Cortex of kidney (tissue), 1 donor: ENCODE measurements at places on chromosomes 2 and 18.

GRCh38 chr2:132774189-132774588 is 104.2 kb upstream of the LYPD1 start:
- no peak for DNase-seq

GRCh38 chr2:25482341-25482740 is 140.6 kb upstream of the DNMT3A start:
- no peak for DNase-seq

- DNase-seq, result no peak
Observed at GRCh38 chr2:68865108-68865507, 6.1 kb downstream of the BMP10 start.

- no peak for DNase-seq
Observed at GRCh38 chr2:213216461-213216860, 65.0 kb upstream of the IKZF2 start.

GRCh38 chr2:74571058-74571457 is 16.5 kb downstream of the DOK1 start:
- no peak for DNase-seq

- no peak for DNase-seq
Observed at GRCh38 chr2:182685559-182685958, 30.5 kb upstream of the DNAJC10 start.

GRCh38 chr2:18063826-18064470 is 185.5 kb downstream of the KCNS3 start:
- DNase-seq, result no peak

DNA sequence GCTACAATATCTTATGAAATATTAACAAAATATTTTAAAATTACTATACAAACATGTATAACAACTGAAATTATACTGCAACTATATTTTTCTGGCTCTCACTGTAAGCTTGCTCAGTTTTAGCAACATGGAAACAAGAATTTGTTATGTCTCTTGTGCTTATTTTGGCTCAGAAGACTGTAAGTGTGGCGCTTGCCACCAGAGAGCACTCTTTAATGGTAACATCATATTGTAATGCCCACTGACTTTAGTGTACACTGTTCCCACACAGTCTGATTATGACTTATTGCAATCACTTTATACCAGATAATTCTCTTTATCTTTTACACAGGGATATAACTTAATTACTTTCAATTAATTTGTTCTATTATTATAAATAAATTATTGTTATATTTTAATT is 1500.6 kb upstream of the TMEFF2 start:
- DNase-seq, result no peak

DNA sequence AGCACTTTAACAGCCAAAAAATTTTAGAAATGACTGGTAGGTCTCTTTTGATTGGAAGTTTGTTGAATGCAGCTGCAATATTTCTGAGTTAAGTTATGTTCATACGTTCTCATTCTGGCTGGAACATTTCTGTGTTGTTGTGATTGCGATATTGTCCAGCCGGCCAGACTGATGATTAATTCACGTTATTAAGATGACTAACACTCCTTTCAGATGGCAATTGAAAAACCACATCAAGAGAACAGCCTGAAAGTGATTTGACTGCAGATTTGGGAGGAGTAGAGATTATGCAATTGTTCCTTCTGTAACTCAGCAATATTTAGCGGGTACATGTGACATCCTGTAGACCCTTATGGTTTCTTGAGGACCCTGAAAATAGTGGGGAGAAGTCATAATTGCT is 133.7 kb downstream of the FBXO15 start:
- DNase-seq, result no peak

GRCh38 chr18:74489676-74490075 is 6.5 kb upstream of the CNDP2 start:
- no peak for DNase-seq

- DNase-seq, result no peak
Observed at GRCh38 chr2:217150236-217150635, 290.4 kb upstream of the TNP1 start.

GRCh38 chr2:148813603-148814065 is 61.4 kb upstream of the KIF5C start:
- DNase-seq, result no peak

- no peak for DNase-seq
Observed at GRCh38 chr2:96526615-96527285, 9.8 kb upstream of the ARID5A start.

GRCh38 chr2:158894078-158894477 is 74.4 kb upstream of the TANC1 start:
- DNase-seq, result no peak

DNA sequence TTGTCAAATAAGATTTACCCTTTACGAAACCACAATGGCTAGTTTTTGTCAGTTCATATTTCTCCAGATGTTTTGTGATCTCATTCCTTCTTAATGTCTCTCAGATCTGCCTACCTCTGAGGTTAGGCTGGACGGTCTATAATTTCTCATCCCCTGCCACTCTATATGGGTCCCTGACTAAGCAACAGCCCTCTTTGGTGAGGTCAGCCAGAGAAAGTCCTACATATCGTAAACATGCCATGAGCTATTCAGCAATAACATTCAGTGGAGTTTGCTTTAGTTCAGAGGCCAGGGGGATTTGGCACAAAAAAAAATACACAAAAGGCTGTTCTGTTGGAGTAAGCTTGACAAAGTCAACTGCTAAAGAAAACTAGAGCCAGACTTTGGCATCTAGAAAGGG is 192.1 kb upstream of the NCKAP5 start:
- DNase-seq, result no peak

DNA sequence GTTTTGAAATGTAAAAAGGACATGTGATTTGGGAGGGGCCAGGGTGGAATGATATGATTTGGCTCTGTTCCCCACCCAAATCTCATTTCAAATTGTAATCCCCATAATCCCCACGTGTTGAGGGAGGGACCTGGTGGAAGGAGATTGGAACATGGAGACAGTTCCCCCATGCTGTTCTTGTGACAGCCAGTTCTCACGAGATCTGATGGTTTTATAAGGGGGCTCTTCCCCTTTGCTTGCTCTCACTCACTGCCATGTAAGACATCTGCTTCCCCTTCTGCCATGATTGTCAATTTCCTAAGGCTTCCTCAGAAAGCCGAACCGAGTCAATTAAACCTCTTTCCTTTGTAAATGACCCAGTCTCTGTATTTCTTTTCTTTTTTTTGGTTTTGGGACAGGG is 39.2 kb downstream of the FECH start:
- no peak for DNase-seq

DNA sequence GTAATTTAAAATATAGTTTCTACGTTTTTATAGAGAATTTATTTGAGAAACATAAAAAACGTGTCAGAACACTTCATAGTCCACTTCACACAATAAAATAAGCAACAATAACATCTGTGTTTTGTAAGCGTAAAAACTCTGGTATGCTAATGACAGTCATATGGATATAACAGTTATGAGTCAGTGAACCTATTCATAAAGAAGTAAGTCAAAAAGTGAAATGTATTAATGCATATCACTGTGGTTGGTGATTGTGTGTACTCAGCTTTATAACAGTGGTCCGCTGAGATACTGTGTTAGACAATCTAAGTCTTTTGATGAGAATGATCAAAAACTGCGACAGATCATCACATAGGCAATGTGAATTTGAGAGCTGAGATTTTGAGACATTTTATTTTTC is 153.2 kb downstream of the WDR7 start:
- DNase-seq, result no peak

DNA sequence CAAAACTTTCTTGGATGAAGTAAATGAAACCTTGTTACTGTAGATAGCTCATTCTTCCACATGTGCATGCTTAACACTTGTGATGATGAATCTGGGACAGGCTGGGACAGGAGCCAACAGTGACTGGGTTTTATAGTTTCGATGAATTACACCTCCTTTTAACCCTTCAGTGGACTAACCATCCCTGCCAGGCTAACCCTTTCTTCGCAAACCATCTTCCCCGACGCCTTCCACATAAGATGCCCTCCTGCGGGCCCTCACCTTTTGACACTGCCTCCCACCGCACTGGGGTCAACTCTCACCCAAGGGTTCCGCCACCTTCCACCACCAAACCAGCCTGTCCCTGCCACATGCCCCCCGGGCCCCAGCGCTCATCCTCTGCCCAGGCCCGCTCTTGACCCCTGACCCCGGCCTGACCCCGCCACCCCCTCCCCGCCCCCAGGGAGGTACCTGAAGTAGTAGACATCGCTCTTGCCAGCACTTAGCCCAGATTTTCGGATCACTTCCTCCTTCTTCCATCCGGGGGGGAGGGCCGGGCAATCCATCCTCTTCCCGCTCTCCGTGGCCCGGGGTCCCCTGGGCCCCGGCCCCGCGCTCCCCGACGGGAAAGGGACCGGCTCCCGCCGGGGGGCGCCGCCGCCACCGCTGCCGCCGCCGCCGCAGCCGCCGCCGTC is 764 bp downstream of the MBD2 start:
- no peak for DNase-seq

GRCh38 chr2:166060191-166060590 is 67.6 kb downstream of the SCN1A start:
- DNase-seq, result no peak

DNA sequence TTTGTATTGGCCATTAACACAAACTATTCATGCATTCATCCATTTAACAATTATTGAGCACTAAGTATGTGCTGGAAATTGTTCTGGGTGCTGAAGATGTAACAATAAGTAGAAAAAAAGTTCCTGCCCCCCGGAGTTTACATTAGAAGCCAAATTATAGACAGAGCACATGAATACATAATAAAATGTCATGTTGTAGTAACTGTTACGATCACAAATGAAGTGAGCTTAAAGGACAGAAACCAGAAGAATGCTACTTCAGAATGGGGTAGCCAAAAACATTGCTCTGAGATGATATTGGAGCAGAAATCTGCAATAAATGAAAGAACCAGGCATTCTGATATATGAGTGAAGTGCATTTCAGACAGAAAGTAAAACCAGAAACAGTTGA is 256.0 kb upstream of the SETBP1 start:
- no peak for DNase-seq

DNA sequence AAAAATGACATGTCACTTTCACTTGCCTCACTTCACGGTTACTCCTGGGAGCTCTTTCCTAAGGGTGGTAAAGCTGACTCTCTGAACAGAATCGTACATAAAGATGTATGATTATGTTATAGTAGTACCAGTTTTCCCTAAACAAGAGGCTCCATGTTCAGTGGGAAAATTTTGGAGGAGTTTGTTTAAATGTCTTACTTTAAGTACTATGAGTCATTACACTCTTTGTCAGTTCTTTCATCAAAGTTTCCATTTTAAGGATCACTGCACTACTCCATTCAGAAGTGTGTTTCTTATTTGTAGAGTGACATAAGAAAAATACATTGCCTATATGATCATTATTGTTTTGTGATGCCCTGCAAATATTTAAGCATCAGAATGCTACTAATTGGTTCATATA is 121.1 kb upstream of the FIGN start:
- DNase-seq, result no peak

DNA sequence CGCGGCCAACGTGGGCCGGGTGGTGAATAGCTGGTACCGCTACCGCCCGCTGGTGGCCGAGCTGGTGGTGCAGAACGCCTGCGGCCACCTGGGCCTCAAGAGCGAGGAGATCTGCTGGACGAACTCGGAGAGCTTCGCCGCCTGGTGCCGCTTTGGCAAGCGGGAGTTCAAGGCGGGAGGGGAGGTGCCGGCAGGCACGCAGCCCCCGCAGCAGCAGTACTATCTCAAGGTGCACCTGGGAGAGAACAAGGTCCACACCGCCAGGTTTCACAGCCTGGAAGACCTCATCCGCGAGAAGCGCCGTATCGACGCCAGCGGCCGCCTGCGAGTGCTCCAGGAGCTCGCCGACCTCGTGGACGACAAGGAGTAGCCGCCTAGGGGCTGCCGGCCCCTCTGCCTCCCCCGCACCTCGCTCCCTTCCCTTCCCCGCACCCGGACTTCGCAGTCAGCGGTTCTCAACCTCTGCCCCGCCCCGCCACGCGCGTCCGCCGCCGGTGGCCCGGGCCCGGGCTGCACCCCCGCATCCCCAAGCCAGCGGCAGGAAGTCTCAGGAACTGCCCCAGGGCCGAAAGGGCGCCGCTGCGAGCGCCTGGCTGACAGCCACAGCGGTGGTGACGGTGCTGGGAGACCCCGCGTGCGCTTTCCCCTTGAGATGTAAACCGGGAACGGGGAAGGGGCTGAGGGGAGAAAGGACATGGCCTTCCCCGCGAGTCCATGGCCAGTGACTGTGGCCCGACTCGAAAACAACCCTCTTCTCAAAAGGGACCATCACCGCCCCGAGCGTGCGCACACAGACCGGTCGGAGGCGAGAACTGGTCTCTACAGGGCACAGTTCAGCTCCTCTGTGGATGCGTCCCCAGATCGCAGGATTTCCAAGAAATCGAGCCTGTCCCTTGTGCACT is 2.2 kb downstream of the LRATD1 start:
- DNase-seq, result no peak

DNA sequence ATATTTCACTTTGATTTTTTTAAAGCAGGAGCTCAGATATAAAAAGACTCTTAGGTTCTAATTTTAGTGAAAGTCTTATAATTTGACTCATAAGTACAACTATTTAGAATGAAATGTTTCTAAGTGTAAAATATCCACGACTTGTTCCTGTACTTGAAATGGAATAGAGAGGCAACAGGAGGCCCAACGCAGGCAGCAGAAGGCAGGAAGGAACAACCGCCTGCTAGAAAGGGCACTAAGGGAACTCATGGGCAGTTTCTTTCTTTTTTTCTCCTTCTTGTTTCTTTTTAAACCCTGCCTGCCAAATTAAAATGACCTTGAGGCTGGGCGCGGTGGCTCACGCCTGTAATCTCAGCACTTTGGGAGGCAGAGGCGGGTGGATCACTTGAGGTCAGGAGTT is 51.0 kb downstream of the RBMS1 start:
- no peak for DNase-seq

GRCh38 chr2:36059691-36060090 is 295.9 kb upstream of the CRIM1 start:
- DNase-seq, result no peak

DNA sequence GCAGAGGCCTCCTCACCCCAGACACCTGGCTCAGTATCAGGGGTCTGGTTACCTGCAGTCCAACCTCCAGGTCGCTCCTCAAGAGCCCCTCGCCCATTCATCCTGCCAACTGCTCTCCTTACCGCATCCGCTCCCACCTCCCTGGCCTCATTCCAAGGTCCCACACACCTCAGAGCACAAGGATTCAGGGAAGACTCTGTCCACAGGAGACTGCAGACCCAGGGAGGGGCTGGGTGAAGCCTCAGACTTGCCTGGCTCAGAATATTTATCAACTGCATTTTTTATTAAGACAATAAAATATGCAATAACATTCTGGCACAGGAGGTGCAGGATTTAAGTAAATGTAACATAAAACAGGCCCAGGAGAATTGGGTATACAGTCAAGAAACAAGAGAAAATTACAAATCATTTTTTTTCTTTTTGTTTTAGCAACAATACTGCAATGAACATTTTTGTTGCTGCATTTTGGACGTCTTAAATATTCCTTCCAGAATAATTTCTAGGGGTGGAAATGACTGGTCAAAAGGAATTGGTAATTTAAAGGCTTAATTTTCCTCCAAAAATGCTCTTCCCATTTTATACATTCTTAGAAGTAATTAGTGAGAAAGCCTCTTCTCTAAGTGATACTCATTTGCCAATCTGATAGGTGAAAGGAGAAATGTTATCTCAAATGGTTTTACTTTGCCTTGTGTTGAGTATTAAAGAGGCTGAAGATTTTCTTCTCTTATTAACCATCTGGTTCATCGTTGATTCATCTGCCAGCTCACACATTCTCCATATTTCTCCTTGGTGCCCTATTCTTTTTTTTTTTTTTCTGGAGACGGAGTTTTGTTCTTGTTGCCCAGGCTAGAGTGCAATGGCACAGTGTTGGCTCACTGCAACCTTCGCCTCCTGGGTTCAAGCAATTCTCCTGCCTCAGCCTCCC is 42.5 kb downstream of the TEX44 start:
- no peak for DNase-seq
